OCI-M1 (cell line): ENCODE measurements at places on chromosomes 11 and 22.

GRCh38 chr11:13314676-13315394, 37.2 kb downstream of the BMAL1 start:
- DNase-seq, result no peak

GRCh38 chr11:75795276-75796090, 19.5 kb upstream of the UVRAG start:
- DNase-seq, result no peak

GRCh38 chr11:495537-495931, 11.5 kb downstream of the RNH1 start:
- DNase-seq, result no peak

DNA sequence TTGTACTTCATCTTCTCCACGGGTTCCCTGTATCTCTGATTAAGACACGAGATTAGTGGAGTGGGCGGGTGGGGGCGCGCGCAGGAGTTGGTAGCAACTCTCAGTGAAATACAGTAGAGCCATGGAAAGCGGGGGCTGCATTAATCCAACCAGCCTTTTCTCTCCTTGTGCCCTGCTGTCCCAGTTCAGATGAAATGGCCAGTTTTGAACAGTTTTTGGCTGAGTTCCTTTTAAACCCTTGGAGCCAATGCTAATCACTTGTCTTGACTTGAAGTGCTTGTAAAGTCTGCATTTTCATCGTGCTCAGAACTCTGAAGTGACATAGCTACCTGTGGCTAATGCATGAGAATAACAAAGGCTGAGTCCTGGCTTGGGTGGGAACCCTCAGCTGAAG, 734 bp upstream of the TMEM123 start:
- DNase-seq, result no peak

DNA sequence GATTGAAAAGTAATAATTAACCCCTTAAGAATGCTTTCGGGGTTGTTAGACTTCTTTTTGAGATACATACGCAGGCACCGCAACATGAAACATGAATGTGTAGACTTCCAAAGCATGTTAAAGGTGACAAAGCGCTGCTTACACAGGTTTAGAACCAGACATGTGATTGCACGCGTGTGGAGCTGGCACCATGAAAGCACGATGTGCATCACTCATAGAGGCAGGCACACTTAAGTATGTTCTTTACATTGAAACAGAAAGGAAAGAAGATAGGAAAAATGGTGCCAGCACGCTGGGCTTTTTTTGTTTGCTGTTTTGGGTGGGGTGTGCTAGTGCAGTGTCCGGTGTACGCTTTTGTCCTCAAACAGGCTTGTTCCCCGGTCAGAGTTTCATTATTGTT, 83.6 kb upstream of the PPARA start:
- DNase-seq, result peak; percentile 76

DNA sequence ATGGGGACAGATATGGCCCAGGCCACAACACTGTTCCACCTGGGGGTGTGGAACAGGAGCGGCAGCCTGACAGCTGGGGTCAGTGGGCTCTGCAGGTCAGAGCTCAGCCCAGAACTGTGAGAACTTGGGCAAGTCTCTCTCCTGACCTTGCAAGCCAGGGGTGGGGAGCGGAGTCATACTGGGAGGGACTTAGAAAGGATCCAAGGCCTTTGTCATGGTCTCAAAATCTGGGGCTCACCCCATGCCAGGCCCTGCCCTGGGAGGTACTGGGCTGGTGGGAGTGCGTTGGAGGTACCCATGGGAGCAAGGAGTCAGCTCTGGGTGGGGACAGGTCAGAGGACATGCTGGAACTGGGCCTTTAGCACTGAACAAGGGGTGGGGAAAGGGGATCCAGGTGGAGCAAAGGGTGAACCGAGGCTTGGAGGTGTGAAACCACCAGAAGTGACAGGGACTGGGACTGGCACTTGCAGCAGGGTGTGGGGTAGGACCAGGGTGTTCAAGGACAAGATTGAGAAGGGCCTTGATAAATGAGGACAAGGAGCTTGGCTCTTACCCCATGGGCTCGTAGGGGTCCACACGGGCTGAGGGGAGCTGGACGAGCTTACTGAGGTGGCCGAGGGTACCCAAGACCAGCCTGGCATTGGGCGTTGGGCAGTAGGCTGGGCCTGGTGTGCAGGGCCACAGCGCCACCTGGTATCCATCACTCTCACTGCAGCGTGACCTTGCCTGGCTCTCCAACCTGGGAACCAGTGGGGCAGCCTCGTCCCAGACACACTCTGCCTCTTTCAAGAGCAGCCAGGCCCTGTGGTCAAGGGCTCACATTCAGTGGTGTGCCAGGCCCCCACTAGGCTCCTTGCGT, 7.4 kb upstream of the PMM1 start:
- DNase-seq, result peak; percentile 74

- DNase-seq, result no peak
These were observed 67.3 kb downstream of the LRRC32 start for GRCh38 chr11:76603202-76603601.

- peak; percentile 82 for DNase-seq
These were observed 24.7 kb upstream of the SLC22A12 start for GRCh38 chr11:64566042-64566914.

DNA sequence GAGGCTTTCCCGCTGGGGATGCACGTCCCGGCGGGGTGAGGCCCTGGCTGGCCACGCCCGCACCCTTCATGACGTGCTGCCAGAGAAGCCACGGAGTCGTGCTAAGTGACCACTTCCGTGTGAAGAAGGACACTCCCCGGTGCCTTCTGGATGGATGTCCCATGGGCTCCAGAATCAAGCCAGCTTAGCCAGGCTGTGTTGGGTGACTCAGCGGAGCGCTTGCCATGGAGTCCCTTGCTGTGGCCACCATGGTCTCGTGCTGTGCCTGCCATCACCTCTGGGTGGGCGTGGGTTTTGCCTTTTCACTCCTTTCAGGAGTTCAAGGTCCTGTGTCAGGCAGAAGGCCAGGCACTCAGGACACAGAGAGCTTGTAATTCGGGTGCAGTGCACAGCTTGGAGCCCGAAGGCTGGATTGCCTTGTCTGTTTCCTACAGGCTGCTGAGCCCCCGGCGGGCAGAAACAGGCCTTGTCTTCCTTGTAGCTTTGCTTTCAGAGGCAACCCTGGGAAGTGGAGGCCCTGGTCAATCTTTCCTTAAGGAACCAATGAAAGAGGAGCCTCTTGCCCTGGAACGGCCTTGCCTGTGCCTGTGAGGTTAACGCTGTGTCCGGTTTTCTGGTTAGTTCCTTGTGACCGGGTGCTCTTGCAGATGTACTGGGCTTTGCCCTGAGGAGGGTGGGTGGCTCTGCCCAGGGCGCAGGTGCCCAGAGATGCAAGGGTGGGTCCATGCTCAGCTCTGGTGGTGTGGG, 268.6 kb downstream of the TBC1D22A start:
- DNase-seq, result no peak

DNA sequence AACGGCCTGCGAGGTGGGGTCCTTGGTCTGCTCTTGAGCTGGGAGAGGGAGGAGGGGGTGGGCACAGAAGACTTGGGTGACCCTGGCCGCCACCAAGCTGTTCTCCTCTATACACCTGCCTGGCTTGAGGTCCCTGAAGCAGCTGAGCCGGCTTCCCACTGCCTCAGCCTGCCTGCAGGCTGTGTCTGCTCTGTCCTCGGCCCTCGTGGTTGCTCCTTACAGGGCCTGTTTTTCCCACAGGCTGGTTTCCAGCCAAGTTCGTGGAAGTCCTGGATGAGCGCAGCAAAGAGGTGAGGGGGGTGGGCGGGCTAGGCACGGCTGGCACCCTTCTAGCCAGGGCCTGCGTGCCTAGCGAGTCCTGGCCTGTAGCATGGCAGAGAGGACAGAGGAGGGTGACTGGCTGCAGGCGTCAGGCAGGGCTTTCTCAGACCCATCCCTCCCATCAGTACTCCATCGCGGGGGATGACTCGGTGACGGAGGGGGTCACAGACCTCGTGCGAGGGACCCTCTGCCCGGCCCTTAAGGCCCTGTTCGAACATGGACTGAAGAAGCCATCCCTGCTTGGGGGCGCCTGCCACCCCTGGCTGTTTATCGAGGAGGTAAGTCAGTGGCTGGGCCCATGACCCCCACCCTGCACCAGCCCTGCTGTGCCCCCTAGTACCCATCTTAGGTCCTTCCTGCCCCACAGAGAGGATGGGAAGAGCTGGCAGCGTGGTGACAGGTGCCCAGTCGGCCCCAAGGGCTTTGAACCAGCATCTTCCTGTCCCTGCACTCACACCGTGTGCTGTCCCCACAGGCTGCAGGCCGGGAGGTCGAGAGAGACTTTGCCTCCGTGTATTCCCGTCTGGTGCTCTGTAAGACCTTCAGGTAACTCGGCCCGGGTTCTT, 37.7 kb downstream of the SGSM3 start:
- DNase-seq, result no peak

GRCh38 chr11:100467821-100468508, 219.1 kb upstream of the ARHGAP42 start:
- DNase-seq, result peak; percentile 57

GRCh38 chr22:32806296-32806695, 4.8 kb downstream of the TIMP3 start:
- no peak for DNase-seq

DNA sequence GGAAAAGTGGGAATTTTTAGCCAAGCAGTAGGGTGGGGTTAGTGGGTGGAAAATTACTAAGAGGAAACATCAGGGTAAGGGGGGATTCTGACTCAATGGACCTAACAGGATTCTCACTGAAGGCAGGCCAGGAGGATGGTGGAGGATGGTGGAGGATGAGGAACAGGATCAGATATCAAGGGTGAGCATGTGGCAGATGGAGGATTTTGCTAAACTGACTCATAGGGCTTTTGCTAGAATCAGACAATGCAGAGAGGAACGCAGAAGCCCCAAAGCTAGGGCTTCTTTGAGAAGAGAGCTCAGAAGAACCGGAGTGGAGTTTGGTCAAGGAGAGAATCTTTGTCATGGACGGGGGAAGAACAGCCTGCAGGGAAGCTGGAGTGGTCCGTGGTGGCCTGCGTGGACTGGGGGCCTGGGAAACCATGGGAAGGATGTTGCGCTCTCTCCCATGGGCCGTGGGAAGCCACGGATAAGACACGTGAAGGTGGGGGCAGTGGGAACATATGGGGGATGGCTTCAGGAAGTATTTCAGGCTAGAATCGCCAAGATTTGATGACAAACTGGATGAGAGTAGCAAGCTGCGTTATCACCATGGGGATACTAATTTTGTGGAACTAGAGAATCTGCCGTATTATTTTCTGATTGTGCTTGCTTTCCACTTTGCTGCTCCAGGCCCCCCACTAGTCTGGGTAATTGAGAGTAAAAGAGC, 165.2 kb downstream of the LDLRAD3 start:
- DNase-seq, result peak; percentile 34

GRCh38 chr11:13947379-13947778, 15.1 kb upstream of the SPON1 start:
- no peak for DNase-seq

- DNase-seq, result no peak
These were observed 1477.8 kb downstream of the FAM181B start for GRCh38 chr11:81255895-81256294.

GRCh38 chr22:24951942-24952836, at the start of gene KIAA1671:
TSS of gene KIAA1671 (plus strand) at chr22:24952716. CDS start at chr22:25028000, 75,284 bp downstream.
- peak; percentile 94 for DNase-seq

DNA sequence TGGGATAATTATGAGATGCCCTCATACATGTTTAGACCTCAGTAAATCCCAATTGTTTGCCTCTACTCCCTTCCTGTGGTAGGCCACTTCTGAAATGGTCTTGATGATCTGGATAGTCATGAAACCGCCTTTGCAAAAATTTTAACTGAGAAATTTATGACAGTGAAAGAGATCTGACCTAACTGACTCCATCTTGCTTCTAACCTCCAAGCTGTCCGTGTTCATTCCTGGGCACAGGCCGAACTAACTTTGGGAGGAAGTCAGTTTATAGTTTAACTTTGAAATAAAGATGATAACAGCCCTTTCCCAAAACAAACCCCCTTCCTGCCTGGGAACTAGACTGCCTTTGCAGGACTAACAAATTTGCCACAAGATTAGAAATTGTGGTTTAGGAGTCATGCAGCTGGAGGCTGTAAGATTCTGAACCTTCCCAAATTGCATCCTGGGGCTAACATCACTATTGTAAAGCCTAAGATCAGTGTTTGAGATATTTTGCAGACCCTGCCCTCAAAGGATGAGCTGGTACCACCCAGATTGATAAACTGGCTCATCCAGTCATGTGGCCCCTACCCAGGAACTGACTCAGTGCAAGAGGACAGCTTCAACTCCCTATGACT, 19.9 kb upstream of the CTR9 start:
- no peak for DNase-seq

DNA sequence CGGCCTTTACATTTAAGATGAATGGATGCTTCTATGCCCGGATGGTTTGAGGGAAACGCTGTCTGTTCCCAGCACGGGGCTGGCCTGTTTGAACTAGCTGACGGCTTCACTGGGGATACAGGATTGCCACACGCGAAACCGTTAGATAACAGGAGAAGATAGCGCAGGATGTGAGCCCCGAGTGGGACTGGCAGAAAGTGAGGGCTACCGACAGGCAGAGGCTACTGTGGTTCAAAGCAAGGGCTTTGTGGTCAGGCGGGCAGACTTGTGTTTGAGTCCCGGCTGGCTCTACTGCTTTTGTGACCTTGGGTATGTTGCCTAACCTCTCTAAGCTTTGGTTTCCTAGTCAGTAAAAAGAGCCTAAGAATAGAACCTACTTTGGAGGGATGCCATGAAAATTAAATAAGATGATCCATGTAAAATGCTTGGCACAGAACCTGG, 2.8 kb upstream of the OAF start:
- DNase-seq, result peak; percentile 66

DNA sequence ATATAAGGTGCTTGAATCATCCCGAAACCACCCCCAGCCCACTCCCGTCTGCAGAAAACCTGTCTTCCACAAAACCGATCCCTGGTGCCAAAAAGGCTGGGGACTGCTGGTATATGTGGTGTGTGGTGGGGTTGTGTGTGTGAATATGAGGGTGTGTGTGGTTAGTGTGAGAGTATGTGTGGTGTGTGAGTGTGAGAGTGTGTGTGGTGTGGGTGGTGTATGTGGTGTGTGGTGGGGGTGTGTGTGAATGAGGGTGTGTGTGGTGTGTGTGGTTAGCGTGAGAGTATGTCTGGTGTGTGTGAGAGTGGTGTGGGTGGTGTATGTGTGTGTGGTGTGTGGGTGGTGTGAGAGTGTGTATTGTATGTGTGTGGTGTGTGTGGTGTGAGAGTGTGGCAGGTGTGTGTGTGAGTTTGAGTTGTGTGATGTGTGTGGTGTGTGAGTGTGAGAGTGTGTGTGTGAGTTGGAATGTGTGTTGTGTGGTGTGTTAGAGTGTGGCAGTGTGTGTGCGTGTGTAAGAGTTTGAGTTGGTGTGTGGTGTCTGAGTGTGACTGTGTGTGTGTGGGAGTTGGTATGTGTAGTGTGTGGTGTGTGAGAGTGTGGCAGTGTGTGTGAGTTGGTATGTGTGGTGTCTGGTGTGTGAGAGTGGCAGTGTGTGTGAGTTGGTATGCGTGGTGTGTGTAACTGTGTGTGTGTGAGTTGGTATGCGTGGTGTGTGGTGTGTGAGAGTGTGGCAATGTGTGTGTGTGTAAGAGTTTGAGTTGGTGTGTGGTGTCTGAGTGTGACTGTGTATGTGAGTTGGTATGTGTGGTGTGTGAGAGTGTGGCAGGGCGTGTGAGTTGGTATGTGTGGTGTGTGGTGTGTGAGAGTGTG, 6.5 kb downstream of the UPK3A start:
- no peak for DNase-seq
